Stimulated activated naive CD8-positive, alpha-beta T cell treated with anti-CD3 and anti-CD28 coated beads, Interleukin-15, Interleukin-2, amounts not matched to agents 100 U/mL and 50 U/mL, for 24 hours (primary cell): ENCODE measurements at places on chromosomes 7 and 10.

- no peak for DNase-seq
Measured at GRCh38 chr7:55250313-55250712, 114.8 kb upstream of the LANCL2 start.

DNA sequence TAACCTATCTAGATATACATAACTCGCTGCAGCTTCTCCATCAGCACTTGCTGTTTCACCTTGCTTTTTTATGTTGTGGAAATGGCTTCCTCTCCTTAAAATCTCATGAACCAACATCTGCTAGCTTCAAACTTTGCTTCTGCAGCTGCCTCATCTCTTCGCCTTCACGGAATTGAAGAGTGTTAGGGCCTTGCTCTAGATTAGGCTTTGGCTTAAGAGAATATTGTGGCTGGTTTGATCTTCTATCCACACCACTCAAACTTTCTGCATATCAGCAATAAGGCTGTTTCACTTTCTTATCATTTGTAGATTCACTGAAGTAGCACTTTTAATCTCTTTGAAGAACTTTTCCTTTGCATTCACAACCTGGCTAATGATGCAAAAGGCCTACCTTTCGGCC is 49.2 kb upstream of the AGR3 start:
- DNase-seq = no peak

GRCh38 chr7:8121243-8121642 is 140.7 kb downstream of the ICA1 start:
- DNase-seq = no peak

GRCh38 chr7:26291699-26292538 is at the start of gene SNX10:
SNX10 (plus strand) TSS chr7:26291862; CDS start chr7:26346443, 54,581 bp downstream.
- peak; percentile 76 for DNase-seq

DNA sequence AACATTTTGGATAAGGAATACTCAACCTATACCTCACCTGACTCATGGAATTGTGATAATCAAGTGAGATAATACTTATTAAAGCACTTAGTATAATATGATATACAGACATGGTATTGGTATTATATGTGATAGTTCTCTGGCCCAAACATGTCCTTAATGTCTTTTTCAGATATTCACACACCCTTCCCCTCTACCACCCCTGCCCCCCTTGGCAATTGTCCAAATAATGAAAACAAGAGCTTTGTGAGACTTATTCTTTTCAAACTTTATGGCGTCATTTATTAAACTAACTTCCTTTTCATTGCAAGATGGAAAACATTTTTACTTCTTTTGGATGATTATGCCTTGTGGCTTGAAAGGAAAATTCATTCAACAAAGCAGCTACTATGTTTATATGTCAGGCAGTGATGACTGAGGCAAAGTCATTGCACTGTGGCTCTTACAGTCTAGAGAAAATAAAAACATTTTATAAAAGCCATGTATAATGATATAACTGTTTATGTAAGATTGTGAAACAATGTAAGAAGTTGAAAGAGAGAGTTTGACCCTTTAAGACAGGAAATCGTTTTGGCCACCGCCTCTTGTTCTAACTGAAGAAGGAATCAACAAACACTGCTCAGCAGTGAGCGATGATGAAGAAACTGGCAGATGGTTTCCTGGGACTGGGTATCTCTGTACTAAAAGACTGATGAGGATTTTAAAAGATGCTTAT is 27.4 kb downstream of the MINPP1 start:
- DNase-seq = no peak

DNA sequence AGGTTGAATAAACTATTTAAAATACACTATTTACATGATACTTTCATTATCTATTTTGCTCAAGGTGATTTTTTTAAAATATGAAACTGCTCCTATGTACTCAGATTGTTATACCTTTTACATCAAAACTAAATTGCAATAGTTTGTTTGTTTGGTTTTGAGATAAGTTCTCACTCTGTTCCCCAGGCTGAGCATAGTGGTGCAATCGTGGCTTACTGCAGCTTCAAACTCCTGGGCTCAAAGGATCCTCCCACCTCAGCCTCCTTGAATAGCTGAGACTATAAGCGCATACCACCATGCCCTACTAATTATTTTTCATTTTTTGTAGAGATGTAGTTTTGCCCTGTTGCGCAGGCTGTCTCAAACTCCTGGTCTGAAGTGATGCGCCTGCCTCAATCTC is 12.7 kb downstream of the TAS2R60 start:
- no peak for DNase-seq
